ENCODE measurements at places on chromosomes 1 and 21. TPM values are rescaled to one million over a fixed set of nuclear protein-coding genes. Genes with fewer than 3 reads are reported as not detected.

DNA sequence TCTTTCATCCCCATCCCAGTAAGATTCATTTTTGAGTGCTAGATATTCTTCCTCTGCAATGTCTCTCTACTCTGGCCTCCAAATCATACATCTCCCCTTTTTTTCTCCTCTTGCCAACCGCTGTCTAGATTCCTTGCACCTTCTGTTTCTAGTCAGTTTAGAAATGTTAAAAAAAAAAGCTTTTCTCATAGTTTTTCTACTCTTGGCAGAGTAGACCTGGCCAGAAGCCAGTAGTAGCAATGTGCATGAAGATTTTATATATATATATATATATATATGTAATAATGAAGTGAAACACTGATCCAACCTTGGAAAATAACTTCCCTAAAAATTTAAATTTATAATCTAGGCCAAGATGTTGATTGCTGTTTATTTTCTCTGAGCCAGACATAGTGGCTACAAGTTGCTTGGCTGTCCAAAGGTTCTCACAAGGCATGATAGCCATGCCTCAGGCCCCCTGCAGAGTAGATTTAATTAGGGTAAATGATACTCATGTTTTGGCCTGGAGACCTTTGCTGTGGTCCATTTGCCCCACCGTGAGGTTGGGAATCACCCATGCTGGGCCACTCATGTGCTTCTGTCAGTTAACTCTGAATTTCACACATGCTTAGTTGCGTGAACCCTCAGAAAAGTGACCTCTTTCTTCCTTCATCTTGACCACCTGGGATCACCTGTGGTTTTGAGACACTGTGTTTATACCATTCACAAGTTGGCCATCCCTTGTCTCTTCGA lies 103.4 kb upstream of the KCNE2 start:
- DNase-seq: no peak

- DNase-seq: no peak
Observed at GRCh38 chr1:46302641-46303037, 777 bp downstream of the LRRC41 start.

DNA sequence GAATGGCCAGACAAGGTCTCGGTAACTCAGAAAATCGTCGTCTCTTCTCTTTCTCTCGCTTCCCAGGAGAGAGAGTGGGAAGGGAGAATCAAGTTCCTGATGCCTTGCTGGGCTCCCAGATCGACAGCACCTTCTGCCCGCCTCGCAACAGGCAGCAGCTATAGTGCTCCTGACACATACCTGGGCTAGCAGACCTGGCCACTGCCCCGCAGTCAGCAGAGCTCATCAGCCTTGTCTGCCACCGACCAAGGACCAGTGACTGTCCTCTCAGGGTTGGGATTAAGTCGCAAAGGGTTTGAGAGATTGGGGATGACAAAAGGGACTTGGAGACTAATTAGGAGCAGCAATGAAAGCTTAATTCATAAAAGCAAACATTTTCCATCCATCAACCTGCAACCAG lies 4.1 kb downstream of the RUNX3 start:
- DNase-seq: no peak

DNA sequence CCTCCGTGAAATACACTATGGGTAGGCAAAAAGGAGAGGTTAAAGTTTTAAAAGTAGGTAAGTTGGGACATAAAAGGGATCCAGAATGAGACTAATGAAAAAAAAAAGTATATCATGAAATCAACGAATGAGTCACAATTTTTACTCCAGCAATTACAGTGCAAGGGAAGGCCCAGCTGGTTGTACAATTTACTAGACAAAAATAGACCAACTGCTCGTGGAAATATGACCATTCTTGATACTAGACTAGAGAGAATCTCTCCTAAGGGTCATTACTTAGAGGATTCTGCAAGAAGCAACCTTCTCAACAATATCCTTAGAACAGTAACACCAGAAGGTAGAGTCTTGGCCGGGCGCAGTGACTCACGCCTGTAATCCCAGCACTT lies 55.1 kb upstream of the EFHD2 start:
- no peak for DNase-seq

DNA sequence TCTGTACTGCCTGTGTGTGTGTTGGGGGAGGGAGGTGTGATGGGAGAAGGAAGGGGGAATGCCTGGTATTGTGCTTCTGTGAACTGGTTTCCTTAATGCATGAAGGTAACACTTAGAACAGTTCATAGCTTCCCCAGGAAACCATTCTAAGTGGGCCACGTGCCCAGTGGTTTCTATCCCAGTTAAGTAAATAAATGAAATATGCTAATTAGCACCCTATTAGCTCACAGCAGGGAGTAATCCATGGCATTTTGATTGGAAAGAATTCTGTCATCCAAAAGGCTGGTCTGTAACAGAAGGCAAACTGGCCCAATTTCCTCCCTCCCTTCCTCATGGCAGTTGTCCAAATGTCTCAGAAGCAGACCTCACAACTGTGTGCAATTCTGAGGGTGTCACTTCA lies 199.3 kb downstream of the TTLL7 start:
- no peak for DNase-seq

Gene UBXN10
- polyA plus RNA-seq: 1.4 TPM

Gene NCF2
- polyA plus RNA-seq: 0.30 TPM

Gene SELENOF
- 356 TPM for polyA plus RNA-seq
